ENCODE measurements at places on chromosomes 3 and 15.
A peak's percentile ranks its signal among the peaks of the same experiment; 100 is the strongest.

DNA sequence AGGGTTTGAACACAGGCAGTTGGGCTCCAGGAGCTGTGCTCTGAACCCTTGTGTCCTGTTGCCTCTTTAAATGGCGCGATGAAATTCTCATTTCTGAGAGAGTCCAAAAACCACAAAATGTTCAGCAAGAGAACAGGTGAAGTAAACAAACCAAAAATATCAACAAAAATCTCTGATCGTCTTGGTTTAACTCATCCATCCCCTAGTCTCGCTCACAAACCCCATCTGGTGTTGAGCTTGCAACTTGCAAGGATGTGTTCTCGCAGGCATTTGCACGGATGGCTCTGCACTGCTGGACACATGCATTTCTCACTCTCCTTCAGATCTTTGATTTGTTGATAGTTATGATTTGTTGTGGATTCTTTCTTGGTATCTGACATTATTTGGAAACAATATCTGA is 31.1 kb downstream of the FAH start:
- DNase-seq = no peak

DNA sequence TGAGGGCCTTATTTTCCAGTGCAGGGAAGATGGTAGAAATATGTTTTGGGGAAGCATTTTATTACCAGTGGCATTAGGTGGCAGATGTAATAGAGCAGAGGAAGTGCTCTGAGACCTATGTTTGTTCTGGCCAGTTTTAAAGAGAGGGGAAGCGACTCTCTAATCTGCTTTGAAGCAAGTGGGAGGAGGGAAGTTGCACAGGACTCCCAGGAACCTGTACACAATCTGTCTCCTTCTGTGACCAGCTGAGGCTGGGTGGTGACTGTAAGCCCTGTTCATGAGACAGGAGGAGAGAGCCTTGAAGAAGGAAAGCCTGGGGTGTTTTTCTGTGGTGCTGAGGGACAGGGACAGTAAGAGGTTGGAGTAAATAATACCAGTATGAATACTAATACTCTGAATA is 60.5 kb downstream of the LPP start:
- no peak for DNase-seq

DNA sequence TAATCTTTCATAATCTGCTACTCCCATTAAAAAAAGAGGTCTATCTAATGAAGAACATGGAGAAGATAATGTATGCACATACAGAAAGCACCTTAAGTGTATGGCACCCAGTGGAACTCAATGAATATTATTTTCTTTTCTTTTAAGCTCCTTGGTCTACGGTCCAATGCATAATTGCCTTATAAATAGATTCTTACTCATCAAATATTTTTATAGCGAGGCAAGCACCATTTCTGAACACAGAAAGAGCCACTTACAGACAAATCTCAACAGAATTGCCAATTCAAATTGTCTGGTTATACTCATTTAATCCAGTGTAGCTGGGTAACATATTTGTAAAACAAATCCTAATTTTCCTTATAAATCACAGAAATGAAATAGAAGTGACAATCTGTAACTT is 6.3 kb downstream of the PDZRN3 start:
- no peak for DNase-seq

GRCh38 chr15:87881026-87881425 is 375.5 kb downstream of the NTRK3 start:
- DNase-seq = no peak

DNA sequence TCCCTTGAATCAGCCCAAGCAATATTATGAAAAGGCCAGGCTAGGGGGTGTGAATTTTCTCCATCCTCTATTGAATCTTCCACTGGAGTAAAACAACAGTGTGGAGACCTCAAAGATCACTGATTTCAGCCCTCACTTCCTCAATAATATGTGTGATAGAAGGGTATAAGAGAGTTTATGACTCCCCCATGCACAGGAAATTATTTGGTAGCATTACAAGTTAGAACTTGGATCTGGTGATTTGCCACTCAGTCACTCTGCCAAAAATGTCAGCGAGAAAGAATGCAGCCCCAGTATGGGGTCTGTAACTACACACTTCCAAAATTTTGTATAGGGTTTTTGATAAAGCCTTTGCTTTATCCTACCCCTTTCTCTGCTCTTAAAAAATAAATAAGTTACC is 81.0 kb upstream of the KCNMB2 start:
- DNase-seq = no peak

GRCh38 chr15:100898661-100899462 is 19.2 kb downstream of the ALDH1A3 start:
- DNase-seq = no peak

GRCh38 chr3:191236646-191237045 is 37.6 kb downstream of the OSTN start:
- peak; percentile 35 for DNase-seq

DNA sequence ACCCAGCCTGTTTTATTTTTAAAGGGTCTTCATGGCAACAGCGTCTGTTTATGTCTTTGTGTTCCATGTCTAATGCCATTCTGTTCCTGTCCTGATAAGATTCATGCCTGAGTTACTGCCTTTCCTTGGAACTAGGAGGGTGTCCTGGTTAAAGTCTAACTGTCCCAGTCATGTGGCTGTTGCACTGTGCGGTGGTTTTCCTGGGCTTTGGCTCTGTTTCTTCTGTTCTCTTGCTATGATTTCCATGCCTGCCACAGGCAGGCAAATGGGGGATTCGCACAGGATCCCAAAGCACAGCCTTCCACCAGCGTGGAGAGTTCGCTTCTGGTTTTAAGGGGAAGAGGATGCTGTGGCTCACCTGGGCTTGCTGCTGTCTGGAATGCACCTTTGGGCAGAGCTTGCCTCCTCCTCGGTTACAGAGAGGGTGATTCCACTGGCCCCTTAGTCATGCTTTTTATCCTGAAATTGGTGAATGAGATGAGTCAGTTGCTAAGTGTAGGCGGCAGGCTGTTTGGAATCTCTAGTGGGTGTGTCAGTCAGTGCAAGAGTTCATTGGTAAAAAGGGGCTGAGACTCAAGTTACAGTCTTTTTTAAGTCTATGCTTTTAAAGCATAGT is 86.8 kb downstream of the CCK start:
- peak; percentile 97 for DNase-seq

DNA sequence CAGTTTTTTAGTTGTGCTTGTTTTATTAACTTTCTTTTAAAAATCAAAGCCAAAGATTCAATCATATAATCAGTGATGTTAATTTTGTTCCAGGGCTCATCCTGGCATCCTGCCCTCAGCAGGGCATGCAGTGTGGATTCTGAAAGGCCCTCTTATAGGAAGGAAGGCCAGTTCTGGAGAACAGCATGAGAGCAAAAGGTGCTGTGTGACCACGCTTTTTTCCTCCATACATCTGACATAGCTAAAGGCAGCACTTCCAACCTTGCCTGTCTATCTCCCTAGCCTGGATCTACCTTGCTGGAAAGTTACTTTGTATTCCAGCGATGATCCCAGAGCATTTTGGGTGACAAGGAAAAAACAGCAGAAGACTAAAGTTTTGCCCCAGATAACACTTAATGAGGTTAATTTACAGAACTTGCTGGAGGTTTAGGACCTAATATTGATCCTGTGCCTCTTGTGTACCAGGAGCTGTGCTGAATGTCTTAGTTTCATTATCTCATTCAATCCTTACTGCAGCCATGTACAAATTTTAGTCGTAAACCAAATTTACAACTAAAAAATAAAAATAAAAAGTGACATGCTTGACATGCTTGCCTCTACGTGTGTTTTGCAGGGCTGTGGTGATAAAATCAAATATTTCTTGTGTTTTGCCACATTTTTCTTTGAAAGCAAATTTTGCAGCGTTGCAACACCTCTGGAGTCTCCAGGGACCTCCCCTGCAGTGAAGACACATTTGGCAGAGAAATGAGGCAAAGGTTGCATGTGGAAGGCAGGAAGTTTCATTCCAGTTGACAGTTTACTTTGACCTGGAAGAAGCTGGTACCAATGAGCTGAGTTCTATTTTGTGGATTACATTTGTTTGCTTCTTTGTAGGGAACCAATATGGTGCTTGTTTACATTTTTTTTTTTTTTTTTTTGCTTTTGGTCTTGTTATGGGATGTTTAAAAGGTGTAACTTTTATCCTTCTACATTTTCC is 13.2 kb downstream of the IL1RAP start:
- peak; percentile 25 for DNase-seq

DNA sequence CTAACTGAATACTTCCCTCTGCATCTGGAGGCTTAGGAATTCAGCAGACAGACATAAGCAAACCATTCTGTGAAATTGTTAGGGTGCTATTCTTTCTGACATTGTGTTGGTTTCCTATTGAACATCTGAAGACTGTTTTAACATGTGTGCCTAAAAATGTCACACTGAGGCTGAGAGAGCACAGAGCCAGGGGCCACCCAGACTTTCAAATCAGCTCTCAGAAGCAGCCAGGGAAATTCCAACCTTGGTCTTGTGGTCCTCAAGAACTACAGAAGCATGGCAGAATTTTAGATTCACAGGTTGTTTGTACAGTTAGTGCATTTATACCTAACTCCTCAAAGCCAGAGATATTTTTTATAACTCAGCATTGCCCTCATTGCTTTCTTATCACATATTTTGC is 929.2 kb upstream of the CFAP20DC start:
- no peak for DNase-seq

DNA sequence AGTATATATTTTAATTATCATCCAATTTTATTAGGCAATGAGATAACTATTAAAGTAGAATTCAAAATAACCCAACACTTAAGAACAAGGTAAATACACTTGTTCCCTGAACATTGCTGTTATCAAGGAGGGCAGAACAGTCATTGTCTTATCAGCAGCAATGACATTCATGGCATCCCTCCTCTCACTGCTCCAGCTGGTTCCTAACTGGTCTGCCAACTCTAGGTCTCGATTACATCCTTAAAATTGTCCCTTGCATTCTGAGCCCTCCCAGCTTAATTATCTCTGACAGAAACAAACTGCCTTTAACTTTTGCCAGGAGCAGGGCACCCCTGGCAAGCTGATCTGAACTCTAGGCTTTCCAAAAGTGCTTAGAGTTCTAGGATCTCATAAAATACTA is 14.0 kb upstream of the DYNC1LI1 start:
- no peak for DNase-seq

DNA sequence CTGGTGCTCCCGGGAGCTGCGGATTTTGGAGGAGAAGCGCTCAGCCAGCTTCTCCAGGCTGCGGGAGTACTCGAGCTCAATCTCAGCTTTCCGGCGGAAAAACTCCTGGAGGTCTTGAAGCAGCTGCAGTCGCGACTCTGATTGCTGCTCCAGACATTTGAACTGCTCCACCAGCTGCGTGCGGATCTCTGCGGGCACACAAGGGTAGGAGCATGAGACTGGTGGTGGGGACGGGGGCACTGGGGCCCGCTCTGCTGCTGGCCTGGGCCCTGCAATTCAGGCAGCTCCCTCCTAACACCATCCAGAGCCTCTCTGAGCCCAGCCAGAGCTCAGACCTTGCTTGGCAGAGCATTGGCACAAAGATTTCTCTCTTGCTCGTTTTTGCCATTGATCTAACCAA is 124.7 kb downstream of the SRGAP3 start:
- no peak for DNase-seq

- DNase-seq = no peak
Measured at GRCh38 chr15:28013976-28014375, 85.1 kb downstream of the OCA2 start.

- DNase-seq = peak; percentile 46
Measured at GRCh38 chr3:150227839-150228238, 180.3 kb upstream of the TSC22D2 start.

GRCh38 chr15:70423267-70423666 is 325.6 kb upstream of the TLE3 start:
- DNase-seq = no peak

GRCh38 chr3:167728176-167728575 is 6.5 kb downstream of the PDCD10 start:
- peak; percentile 34 for DNase-seq

GRCh38 chr3:172347895-172348679 is 100.2 kb downstream of the GHSR start:
- peak; percentile 39 for DNase-seq

GRCh38 chr3:13870902-13871301 is 9.0 kb downstream of the WNT7A start:
- DNase-seq = no peak

- no peak for DNase-seq
Measured at GRCh38 chr3:188962253-188963247, 209.2 kb upstream of the TPRG1 start.

DNA sequence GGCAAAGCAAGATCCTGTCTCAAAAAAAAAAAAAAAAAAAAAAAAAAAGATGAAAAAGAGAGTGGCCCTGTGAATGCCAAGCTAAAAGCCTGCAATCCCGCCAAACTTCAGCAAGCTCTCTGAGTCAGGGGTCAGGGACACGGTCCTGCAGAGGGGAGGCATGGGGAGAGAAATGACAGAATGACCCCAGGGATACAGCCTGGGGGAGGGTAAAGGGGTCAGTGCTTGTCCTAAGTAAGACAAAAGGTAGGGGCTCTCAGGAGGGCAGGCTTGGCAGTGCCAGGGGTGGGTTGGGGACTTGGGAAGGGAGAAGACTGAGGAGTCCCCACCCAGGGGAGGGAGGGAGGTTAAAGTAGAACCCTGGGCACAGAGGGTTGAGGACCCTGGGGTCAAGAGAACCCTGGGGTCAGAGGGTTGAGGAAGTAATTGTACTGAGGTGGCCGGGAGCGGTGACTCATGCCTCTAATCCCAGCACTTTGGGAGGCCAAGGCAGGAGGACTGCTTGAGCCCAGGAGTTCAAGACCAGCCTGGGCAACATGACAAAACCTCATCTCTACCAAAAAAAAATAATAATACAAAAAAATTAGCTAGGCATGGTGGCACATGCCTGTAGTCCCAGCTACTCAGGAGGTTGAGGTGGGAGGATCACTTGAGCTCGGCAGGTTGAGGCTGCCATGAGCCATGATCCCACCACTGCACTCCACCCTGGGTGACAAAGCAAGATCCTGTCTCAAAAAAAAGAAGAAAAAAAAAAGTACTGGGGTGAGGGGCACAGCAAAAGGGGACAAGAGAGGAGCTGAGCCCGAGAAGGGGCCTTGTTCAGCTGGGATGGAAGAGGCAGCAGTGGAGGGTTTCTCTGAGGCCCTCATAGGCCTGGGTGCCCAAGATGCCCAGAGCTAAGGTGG is 5.2 kb upstream of the SEMA3B start:
- peak; percentile 41 for DNase-seq

DNA sequence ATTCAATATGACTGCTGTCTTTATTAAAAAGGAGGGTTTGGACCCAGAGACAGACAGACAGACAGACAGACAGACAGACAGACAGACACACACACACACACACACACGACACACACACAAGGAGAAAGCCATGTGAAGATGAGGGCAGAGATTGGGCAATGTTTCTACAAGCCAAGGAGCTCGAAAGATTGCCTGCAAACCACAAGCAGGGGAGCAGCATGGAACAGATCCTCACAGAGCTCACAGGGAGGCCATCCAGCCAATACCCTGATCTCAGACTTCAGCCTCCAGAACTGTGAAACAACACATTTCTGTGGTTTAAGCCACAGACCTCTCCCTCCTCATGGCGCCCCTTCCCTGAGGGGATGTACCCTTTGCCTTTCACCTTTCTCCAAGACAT is 35.8 kb upstream of the ABHD2 start:
- DNase-seq = peak; percentile 95

- DNase-seq = no peak
Measured at GRCh38 chr3:191379446-191379845, 49.1 kb upstream of the UTS2B start.

GRCh38 chr3:69319652-69320051 is 66.2 kb downstream of the FRMD4B start:
- DNase-seq = no peak

Data from renal cortical epithelial cell (primary cell).